ENCODE measurements at places on chromosomes 5 and 9.
A peak's percentile ranks its signal among the peaks of the same experiment; 100 is the strongest.

DNA sequence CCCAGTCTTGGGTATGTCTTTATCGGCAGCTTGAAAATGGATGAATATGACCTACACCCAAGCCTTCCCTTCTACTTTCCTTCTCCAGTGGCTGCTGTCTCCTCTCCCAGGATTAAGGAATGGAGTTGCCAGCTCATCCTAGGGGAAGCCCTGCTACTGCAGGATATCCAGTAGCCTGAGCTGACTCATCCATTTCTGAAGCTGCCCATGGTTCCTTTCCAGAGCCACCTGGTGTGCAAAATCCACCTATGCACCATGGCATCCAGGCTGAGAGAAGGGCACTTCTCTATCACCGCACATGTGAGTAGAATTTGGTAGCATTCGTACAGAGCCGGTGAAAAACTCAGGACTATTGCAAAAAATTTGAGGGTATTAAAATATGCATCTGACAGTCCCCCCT lies 290.8 kb downstream of the YTHDC2 start:
- no peak overlapping the region for H3K4me3 ChIP-seq
- no peaks in the 10 kb centered on the region for H3K27me3 ChIP-seq
- no peak overlapping the region for H3K27ac ChIP-seq
- H3K36me3 ChIP-seq = no peaks in the 10 kb centered on the region
- no peak for DNase-seq
- no peaks in the 10 kb centered on the region for H3K4me1 ChIP-seq

- H3K4me3 ChIP-seq = no peak overlapping the region
- H3K36me3 ChIP-seq = no peaks in the 10 kb centered on the region
- DNase-seq = no peak
- no peak overlapping the region for H3K27ac ChIP-seq
Measured at GRCh38 chr9:99411068-99411467, 189.0 kb downstream of the SEC61B start.

DNA sequence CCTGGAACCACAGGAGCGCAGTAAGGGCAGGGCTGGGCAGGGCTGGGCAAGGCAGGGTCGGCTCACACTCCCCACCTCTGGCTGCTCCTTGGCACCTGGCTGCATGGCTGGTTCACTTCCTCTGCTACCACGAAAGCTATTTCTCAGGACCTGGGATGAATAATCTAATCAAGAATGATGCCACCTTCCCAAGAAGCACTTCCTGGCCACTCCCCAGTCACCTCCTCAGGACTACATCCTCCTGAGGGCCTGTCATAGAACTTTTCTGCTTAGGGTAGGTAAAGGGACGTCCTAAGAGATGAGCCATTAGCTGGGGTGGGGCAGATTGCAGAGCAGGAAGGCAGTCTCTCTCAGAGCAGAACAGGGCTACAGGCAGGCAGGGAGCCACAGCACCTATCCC lies 288.2 kb upstream of the MAP3K1 start:
- H3K27me3 ChIP-seq = no peaks in the 10 kb centered on the region
- H3K27ac ChIP-seq = no peak overlapping the region
- DNase-seq = no peak
- no peak overlapping the region for H3K4me3 ChIP-seq
- H3K4me1 ChIP-seq = no peaks in the 10 kb centered on the region

DNA sequence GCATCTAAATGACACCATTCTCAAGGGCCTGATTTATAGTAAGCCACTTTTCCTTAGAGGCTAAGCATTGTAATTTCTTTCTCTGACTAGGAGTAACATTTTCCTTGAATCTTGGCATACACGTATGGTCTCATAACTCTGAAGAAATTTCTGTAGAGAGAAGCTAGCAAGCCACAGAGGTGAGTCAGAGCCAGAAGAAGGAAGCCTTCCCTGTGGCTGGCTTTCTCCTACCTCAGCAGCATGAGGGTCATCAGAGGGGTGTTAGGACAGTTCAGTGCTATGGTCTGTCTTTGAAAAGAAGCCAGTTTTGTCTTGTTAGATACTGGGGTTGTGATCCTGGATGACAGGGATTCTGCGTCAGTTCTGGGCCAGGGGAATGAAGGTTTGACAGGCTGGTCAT lies 3.2 kb downstream of the SNX30 start:
- peaks cover 76% of the 10 kb centered on the region for H3K4me1 ChIP-seq
- no peaks in the 10 kb centered on the region for H3K27me3 ChIP-seq
- DNase-seq = no peak

GRCh38 chr9:136014147-136014923 lies 53.2 kb upstream of the UBAC1 start:
- H3K4me3 ChIP-seq = no peak overlapping the region
- H3K27me3 ChIP-seq = no peaks in the 10 kb centered on the region
- no peaks in the 10 kb centered on the region for H3K36me3 ChIP-seq
- no peak for DNase-seq
- no peak overlapping the region for H3K27ac ChIP-seq

DNA sequence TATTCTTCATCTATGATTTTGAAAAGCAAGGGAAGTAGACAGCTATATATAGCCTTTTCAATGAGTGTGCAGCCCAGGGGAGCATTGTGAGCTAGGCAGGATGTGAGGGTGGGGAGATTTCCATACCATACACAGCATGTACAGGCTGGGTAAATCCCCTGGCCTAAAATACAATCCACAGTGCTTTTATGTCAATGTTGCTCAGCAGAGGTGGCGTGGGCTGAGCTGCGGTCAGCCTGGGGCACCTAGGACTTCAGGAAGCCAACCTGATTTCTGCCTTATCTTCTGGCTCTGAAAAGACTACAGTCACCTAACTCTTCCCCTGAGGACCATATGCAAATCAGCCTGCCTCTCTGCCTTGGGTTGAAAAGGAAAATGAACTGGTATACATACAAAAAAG lies 6.3 kb upstream of the GARIN3 start:
- peaks cover 96% of the 10 kb centered on the region for H3K4me1 ChIP-seq
- H3K27ac ChIP-seq = peak overlapping the region; percentile 96
- H3K27me3 ChIP-seq = no peaks in the 10 kb centered on the region
- DNase-seq = peak; percentile 89
- H3K4me3 ChIP-seq = peak overlapping the region; percentile 77

DNA sequence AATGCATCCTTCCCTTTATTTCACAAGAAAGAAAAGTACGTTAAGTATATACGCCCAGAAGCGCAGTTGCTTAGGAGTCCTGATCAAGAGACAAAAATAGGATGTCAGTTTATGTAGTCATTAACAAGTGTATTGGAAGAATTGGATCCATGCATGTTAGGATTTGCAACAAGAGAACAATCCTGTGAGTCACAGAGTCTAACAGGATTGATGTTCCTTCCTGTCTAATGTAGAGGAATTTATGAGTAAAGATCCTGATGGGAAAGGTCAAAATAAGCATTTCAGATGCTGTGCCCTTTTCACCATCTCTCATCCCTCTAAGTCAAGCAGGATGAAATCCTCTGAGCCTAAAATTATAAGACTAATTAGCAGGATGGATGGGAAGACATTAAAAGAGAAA lies 406.0 kb upstream of the GRIA1 start:
- no peaks in the 10 kb centered on the region for H3K36me3 ChIP-seq
- H3K27me3 ChIP-seq = no peaks in the 10 kb centered on the region
- H3K4me1 ChIP-seq = no peaks in the 10 kb centered on the region
- DNase-seq = no peak

DNA sequence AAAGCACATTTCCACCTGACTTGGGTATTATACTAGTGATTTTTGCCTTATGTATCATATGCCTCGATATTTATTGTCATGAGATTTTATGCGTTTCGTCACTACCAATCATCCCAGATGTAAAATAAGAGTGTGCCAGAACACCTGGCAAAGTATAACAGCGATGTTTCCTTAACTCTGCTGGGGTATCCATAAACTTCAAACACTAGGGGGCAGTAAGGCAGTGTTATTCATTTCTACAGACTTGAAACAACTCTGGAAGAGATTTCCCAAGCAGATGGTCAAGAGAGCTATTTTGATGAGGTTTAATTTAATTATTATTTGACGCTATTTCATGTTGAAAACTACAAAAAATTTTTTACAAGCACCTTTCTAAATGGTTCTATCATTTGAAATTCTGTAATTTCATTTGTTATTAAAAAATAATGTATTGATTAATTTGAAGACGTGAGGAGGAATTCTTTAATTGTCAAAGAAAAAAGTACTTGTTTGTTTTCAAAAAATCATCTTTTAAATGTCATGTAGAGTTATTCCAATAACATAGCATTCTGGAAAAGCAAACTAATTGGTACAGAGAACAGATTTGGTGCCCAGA lies 388.5 kb upstream of the CTNND2 start:
- H3K27me3 ChIP-seq = no peaks in the 10 kb centered on the region
- H3K4me1 ChIP-seq = no peaks in the 10 kb centered on the region
- DNase-seq = no peak
- H3K27ac ChIP-seq = no peak overlapping the region

GRCh38 chr5:139253115-139253514 lies 40.4 kb upstream of the MATR3 start:
- no peaks in the 10 kb centered on the region for H3K36me3 ChIP-seq
- no peak for DNase-seq
- H3K4me1 ChIP-seq = peaks cover 15% of the 10 kb centered on the region
- peaks cover under 1% of the 10 kb centered on the region for H3K27me3 ChIP-seq
- no peak overlapping the region for H3K27ac ChIP-seq

GRCh38 chr9:73649552-73649951 lies 497.9 kb downstream of the ANXA1 start:
- no peaks in the 10 kb centered on the region for H3K27me3 ChIP-seq
- H3K4me1 ChIP-seq = no peaks in the 10 kb centered on the region
- no peak overlapping the region for H3K4me3 ChIP-seq
- no peak for DNase-seq
- H3K27ac ChIP-seq = no peak overlapping the region

GRCh38 chr9:114156657-114157421 lies 1.5 kb downstream of the COL27A1 start:
- no peak for DNase-seq
- no peaks in the 10 kb centered on the region for H3K36me3 ChIP-seq
- peaks cover 17% of the 10 kb centered on the region for H3K4me1 ChIP-seq
- peak overlapping the region; percentile 81 for H3K4me3 ChIP-seq

GRCh38 chr5:37304888-37305287 lies 55.7 kb upstream of the CPLANE1 start:
- no peaks in the 10 kb centered on the region for H3K27me3 ChIP-seq
- no peak overlapping the region for H3K27ac ChIP-seq
- no peak overlapping the region for H3K4me3 ChIP-seq
- H3K4me1 ChIP-seq = no peaks in the 10 kb centered on the region
- no peak for DNase-seq
- peaks cover 29% of the 10 kb centered on the region for H3K36me3 ChIP-seq

DNA sequence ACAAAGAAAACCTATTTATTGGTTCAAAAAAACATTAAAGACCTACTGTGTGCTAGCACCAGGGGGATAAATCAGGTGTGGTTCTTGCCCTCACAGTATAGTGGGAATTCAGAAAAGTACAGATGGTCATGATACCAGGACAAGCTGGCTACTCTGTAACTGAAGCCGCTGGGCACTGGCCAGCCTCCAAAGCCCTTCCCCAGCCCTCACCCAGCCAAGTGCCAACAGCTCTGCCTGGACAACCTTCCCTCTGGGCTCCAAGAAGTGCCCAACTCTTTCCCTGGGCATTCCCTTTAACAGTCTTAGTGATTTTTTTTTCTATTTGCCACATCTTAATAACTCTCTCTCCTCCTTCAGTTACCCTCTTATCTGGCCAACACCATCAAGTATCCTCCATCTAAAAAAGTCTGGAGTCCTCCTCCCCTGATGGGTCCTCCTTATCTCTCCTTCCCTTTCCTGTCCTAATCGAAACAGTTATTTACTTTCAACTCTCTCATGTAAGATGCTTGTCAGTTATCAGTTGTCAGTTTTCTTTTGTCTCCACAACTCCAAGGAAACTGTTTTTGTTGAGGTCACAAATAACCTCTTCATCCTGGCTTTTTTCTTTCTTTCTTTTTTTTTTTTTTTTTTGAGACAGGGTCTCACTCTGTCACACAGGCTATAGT lies 13.3 kb upstream of the SEPTIN8 start:
- H3K4me1 ChIP-seq = no peaks in the 10 kb centered on the region
- H3K36me3 ChIP-seq = no peaks in the 10 kb centered on the region
- H3K4me3 ChIP-seq = no peak overlapping the region
- peaks cover 31% of the 10 kb centered on the region for H3K27me3 ChIP-seq
- DNase-seq = no peak

GRCh38 chr5:74693191-74693590 lies 8.2 kb downstream of the HEXB start:
- no peak for DNase-seq
- H3K27me3 ChIP-seq = no peaks in the 10 kb centered on the region
- no peak overlapping the region for H3K4me3 ChIP-seq

DNA sequence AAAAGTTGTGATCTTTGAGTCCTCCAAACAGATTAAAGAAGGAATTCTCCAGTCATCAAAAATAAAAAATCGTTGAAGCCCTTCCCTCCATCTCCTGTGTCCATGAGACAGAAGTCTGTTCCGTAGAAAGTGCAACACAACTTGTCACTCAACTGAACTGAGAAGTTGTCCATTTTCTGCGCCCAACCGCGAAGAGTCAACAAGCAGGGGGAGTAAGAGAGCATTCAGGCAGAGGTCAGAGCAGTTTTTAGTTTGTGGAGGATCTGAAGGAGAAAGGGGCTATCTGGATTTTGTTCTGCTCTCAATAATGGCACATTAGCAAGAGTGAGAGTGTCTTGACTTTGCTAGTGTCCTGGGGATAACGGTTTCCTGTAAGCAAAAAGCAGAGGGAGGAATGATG lies 303.9 kb downstream of the ICE1 start:
- no peak for DNase-seq
- no peaks in the 10 kb centered on the region for H3K36me3 ChIP-seq
- no peak overlapping the region for H3K27ac ChIP-seq
- H3K4me1 ChIP-seq = no peaks in the 10 kb centered on the region
- no peak overlapping the region for H3K4me3 ChIP-seq
- peaks cover 13% of the 10 kb centered on the region for H3K27me3 ChIP-seq

DNA sequence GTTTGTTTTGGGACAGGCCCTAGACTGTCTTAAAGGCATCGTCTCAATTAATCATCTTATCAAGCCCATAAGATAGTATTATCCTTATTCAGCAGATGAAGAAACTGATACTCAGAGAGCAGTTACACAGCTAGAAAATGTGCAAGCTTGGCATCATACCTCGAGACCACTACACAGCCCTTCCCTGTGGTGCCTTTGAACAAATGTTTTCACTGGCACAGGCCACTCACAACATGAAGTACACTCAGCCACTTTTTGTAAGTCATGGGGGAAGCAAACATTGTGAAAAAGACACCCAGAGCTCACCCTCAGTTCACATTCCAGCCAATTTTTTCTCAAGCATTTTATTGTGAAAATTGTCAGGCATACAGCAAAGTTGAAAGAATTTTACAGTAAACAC lies 122.5 kb downstream of the WDR41 start:
- H3K27ac ChIP-seq = no peak overlapping the region
- peaks cover 12% of the 10 kb centered on the region for H3K4me1 ChIP-seq
- no peaks in the 10 kb centered on the region for H3K36me3 ChIP-seq
- DNase-seq = no peak

DNA sequence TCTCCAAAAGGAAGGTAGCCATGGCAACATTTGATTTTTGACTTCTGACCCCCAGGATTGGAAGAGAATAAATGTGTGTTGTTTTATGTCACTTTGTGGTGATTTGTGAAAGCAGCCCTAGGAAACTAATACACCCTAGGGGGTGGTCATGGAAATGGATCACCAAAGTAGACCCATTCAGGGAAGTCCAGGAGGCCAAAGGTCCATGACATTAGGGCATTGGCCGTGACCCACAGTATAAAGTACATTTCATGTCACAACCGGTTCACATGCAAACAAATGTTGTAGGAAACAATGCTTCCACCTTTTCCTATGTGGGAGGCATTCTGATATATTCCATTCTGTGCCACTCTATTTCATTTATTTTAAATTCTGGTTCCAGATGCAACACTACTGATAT lies 128.4 kb downstream of the ADAMTS12 start:
- no peaks in the 10 kb centered on the region for H3K4me1 ChIP-seq
- no peak for DNase-seq
- no peaks in the 10 kb centered on the region for H3K36me3 ChIP-seq

GRCh38 chr5:149408252-149409099 lies 29.4 kb upstream of the IL17B start:
- DNase-seq = no peak
- H3K27ac ChIP-seq = no peak overlapping the region
- no peaks in the 10 kb centered on the region for H3K27me3 ChIP-seq
- H3K4me1 ChIP-seq = no peaks in the 10 kb centered on the region

All from activated T-cell treated with anti-CD3 and anti-CD28 coated beads, Interleukin-2, amount 50 U/mL, for 72 hours (primary cell).